Vagina (tissue), 2 donors: ENCODE measurements at places on chromosomes 2 and 18. TPM values are rescaled to one million over a fixed set of nuclear protein-coding genes. Genes with fewer than 3 reads are reported as not detected.

DNA sequence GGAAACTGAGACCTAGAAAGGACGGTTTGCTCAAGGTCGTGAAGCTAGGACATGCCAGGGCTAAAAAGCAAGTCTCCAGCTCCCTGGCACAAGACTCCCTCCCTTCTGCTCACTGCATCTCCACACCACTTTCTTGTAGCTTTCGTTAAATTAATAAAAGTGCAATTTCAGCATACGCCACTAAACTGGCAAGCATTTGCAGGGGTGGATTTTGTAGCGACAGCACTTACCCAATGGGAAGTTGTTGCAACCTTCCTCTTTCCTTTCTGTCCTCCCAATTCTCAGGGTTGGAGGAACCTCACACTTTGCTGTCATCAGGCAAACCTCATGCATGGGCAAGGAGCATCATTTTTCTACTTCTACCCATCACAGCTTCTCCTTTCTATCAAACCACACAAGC, 7.4 kb upstream of the RHOB start:
- no peak overlapping the region for H3K4me3 ChIP-seq
- peak overlapping the region; percentile 79 for H3K27ac ChIP-seq
- H3K4me1 ChIP-seq, result peaks cover 35% of the 10 kb centered on the region

DNA sequence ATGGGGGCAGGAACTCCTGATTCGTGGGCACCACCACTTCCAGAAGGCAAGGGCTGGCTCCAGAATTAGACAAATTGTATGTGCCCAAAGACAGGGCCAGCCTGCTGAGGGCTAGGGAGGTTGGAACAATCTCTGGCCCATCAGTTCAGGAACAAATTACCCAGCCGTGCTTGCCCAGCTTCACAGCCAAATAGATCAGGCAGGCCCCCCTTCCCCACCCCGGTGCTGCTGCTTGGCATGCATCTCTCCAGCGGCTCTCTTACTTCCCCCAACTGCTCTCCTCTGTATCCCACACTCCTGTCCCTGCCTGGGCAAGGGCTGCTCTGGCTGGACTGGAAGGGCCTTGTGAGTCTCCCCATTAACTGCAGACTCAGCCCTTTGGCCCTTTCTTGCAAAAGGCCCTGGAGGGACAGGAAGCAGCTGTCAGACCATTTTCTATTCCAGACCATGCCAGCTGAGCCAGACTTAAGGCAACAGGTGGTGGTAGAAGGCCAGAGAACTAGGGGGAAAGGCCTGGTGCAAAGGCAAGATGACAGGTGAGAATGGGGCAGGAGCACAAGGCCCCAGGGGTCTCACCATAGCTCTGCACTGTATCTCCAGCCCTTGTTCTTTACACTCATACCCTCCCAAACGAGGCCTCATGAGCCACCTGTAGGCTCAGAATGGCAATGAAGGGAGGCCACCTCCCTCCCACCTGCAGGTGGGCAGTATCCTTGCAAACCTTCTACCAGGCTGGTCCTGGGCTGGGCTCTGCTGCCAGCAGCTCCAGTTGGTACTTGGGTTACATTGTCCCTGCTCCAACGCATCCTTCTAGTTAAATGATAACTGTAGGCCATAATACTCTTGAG, 30.7 kb upstream of the ACAA2 start:
- H3K27me3 ChIP-seq, result no peaks in the 10 kb centered on the region
- H3K4me1 ChIP-seq, result peaks cover 10% of the 10 kb centered on the region
- H3K36me3 ChIP-seq, result no peaks in the 10 kb centered on the region
- no peak overlapping the region for H3K4me3 ChIP-seq
- peak; percentile 84 for DNase-seq
- H3K27ac ChIP-seq, result no peak overlapping the region

DNA sequence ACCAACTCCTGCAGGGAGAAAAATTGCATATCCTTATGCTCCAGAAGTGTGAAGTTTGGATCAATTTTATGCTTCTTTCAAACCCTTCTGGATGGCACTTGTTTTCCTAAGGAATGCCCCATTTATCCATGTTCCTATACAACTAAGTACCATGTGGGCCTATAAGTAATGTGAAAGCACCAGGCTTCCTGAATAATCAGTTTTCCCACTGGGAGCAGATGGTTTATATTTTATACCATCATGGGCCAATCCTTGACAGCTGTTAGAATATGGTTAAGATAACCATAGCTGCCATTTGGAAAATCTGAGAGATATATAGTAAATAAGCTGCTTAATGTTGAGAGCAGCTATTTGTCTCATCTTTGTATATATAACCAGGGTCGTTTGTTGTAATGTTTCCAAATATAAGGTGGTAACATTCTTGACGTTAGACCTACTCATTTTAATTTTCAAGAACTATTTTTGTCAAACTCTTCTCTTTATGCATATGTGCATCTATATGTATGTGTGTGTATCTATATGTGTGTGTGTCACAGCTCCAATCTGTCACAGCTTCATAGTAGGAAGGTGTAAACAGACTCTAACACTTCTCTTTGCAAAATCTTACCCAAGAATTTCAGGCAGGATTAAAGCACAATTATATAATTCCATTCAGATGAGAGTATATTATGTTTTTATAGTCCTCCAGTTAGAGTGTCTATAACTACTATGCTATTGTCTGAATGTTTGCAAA, 458.7 kb upstream of the GCFC2 start:
- H3K27me3 ChIP-seq, result no peaks in the 10 kb centered on the region
- H3K36me3 ChIP-seq, result no peaks in the 10 kb centered on the region
- DNase-seq, result no peak
- no peaks in the 10 kb centered on the region for H3K4me1 ChIP-seq

GRCh38 chr2:112606547-112606946, 22.1 kb downstream of the CHCHD5 start:
- no peak overlapping the region for H3K4me3 ChIP-seq
- no peaks in the 10 kb centered on the region for H3K27me3 ChIP-seq
- no peaks in the 10 kb centered on the region for H3K36me3 ChIP-seq
- no peak overlapping the region for H3K27ac ChIP-seq

- no peaks in the 10 kb centered on the region for H3K4me1 ChIP-seq
- no peaks in the 10 kb centered on the region for H3K36me3 ChIP-seq
- H3K27me3 ChIP-seq, result no peaks in the 10 kb centered on the region
- no peak overlapping the region for H3K27ac ChIP-seq
- peak; percentile 72 for DNase-seq
These were observed 97.3 kb upstream of the SNTG2 start for GRCh38 chr2:853203-853870.

GRCh38 chr2:23703583-23704385, 223.1 kb downstream of the ATAD2B start:
- peaks cover 15% of the 10 kb centered on the region for H3K36me3 ChIP-seq
- H3K4me3 ChIP-seq, result no peak overlapping the region
- no peaks in the 10 kb centered on the region for H3K27me3 ChIP-seq

GRCh38 chr2:198479065-198479464, 674.7 kb downstream of the PLCL1 start:
- no peaks in the 10 kb centered on the region for H3K4me1 ChIP-seq
- H3K36me3 ChIP-seq, result no peaks in the 10 kb centered on the region
- no peaks in the 10 kb centered on the region for H3K27me3 ChIP-seq
- DNase-seq, result no peak
- no peak overlapping the region for H3K4me3 ChIP-seq
- no peak overlapping the region for H3K27ac ChIP-seq

- H3K4me1 ChIP-seq, result peaks cover 16% of the 10 kb centered on the region
- H3K4me3 ChIP-seq, result no peak overlapping the region
- H3K36me3 ChIP-seq, result no peaks in the 10 kb centered on the region
- no peaks in the 10 kb centered on the region for H3K27me3 ChIP-seq
- DNase-seq, result no peak
- H3K27ac ChIP-seq, result no peak overlapping the region
These were observed 245.1 kb downstream of the NEDD4L start for GRCh38 chr18:58288921-58289797.

- no peak for DNase-seq
- no peaks in the 10 kb centered on the region for H3K36me3 ChIP-seq
- H3K4me1 ChIP-seq, result peaks cover 37% of the 10 kb centered on the region
- H3K27me3 ChIP-seq, result no peaks in the 10 kb centered on the region
These were observed 66.0 kb downstream of the STPG4 start for GRCh38 chr2:47089083-47089464.

- H3K4me1 ChIP-seq, result peaks cover 25% of the 10 kb centered on the region
- H3K4me3 ChIP-seq, result no peak overlapping the region
- no peak for DNase-seq
- no peak overlapping the region for H3K27ac ChIP-seq
These were observed 11.8 kb downstream of the IWS1 start for GRCh38 chr2:127514485-127514884.

GRCh38 chr2:46518861-46519260, 39.5 kb downstream of the TMEM247 start:
- no peak overlapping the region for H3K4me3 ChIP-seq
- H3K36me3 ChIP-seq, result no peaks in the 10 kb centered on the region
- H3K4me1 ChIP-seq, result no peaks in the 10 kb centered on the region
- DNase-seq, result peak; percentile 85
- H3K27me3 ChIP-seq, result no peaks in the 10 kb centered on the region
- peak overlapping the region; percentile 73 for H3K27ac ChIP-seq

- no peak overlapping the region for H3K27ac ChIP-seq
- no peak overlapping the region for H3K4me3 ChIP-seq
- no peaks in the 10 kb centered on the region for H3K27me3 ChIP-seq
- H3K4me1 ChIP-seq, result no peaks in the 10 kb centered on the region
These were observed 257.4 kb downstream of the ASXL3 start for GRCh38 chr18:33835419-33835818.

- no peaks in the 10 kb centered on the region for H3K36me3 ChIP-seq
- DNase-seq, result no peak
- no peak overlapping the region for H3K4me3 ChIP-seq
- peaks cover 49% of the 10 kb centered on the region for H3K4me1 ChIP-seq
These were observed 36.7 kb downstream of the MCFD2 start for GRCh38 chr2:46878886-46879285.

Gene CCBE1
- total RNA-seq, result 2.9 TPM
